ENCODE measurements at places on chromosomes 7 and 10.
A peak's percentile ranks its signal among the peaks of the same experiment; 100 is the strongest.

- no peak for DNase-seq
Observed at GRCh38 chr10:28266449-28267224, 36.2 kb downstream of the MPP7 start.

GRCh38 chr10:114780577-114781184 is 40.9 kb upstream of the FHIP2A start:
- no peak for DNase-seq

DNA sequence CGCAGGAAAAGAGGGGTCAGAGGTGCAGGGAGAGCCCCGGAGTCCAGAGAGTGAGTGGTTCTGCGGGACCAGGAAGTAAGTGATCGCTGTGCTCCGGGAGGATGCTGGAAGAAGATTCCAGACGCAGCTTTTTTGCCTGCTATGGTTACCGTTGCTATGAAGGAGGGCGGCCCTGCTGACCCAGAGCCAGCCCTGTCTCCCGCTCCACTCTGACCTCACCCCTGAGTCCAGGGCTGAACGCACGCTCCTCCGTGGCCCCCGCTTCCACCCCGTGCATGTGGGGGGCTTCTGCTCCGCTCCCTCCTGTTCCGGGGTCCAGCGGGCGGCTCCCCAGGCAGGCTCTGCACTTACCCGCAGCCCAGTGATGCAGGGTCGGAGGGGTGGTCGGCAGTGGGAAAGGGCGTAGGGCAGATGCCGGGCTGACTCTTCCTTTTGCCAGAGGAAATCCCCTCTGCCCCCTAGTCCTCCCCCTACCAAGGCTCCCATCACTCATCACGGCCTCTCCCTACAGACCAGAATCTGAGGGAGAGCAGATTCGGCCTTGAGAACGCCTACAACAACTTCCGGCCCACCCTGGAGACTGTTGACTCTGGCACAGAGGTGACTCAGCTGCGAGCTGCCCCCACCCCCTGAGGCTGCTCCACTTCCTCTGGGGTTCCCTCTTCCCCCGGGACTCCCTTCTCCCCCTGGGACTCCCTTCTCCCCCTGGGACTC is 2.7 kb upstream of the MUC17 start:
- DNase-seq = peak; percentile 46

GRCh38 chr10:116126239-116126638 is 146.8 kb downstream of the GFRA1 start:
- no peak for DNase-seq

DNA sequence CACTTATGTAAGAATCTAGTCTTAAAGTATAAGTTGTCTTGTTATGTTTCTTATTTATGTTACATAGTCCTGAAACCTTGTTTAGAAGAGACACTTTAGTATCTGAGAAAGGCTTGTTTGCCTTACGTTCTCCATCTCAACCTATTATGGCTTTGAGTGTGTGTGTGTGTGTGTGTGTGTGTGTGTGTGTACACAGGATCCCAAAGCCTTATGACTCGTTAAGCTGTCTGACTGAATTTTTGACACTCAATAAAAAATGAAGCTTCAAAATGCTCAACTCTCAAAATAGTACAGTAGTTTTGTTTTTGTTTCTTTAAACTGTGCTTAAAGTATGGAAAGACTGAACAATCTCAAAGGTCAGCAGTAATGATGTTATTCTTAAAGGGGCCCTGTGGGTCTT is 18.0 kb downstream of the CALU start:
- DNase-seq = no peak

DNA sequence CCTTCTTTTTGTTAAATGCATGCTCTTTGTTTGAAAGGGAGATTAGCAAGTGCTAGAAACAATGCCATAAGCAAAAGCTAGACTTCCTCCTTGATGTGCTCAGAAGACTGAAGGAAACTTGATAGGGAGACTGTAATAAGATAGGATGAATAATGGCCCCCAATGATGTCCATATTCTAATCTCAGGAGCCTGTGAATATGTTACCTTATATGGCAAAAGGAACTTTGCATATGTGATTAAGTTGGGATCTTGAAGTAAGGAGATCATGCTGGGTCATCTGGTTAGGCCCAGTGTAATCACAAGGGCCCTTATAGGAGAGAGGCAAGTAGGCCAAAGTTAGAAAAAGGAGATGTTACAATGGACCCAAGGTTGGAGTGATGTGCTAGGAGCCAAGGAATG is 13.6 kb upstream of the LIPM start:
- DNase-seq = no peak

- no peak for DNase-seq
Observed at GRCh38 chr7:9022456-9022855, 589.0 kb downstream of the NXPH1 start.

- DNase-seq = no peak
Observed at GRCh38 chr10:78700816-78701520, 367.8 kb upstream of the ZMIZ1 start.

DNA sequence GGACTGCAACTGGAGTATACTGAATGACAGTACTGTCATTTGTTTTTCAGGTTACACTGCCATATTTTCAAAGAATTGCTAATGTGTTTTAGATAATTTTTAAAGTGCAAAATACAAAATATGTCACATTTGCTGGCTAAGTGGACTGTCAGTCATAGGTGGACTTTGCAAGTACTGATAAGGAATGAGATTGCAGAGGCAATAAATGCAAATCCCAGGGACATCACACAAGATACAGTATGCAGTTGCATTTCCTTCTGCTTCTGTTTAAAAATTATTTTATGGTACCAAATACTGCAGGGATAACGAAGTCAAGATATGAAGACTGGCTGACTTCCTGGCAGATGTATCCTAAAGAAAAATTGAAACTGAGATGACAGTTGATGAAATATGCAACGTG is 237.6 kb upstream of the MAGI2 start:
- DNase-seq = no peak

DNA sequence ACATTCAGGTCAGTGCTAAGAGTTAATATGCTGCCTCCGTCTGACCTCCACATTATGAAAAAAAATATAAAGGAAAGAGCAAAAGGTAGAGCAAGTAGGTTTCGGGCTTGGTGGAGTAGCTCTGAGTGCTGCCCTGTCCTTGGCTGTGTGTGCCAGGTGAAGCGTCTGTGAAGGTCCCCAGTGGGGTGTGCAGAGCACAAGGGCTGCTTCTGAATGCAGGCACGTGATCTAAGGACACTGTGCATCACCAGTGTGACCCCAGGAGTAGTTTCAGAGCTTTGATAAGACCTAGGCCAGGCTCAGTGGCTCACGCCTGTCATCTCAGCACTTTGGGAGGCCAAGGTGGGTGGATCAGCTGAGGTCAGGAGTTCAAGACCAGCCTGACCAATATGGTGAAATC is 36.0 kb downstream of the KLF6 start:
- no peak for DNase-seq

GRCh38 chr10:25101461-25102146 is 73.2 kb upstream of the GPR158 start:
- DNase-seq = no peak

Data from effector memory CD8-positive, alpha-beta T cell (primary cell).